ENCODE measurements at places on chromosomes 2 and 18. TPM values are rescaled to one million over a fixed set of nuclear protein-coding genes. Genes with fewer than 3 reads are reported as not detected.

FHOD3 gene
- total RNA-seq = 12.7 TPM

DNA sequence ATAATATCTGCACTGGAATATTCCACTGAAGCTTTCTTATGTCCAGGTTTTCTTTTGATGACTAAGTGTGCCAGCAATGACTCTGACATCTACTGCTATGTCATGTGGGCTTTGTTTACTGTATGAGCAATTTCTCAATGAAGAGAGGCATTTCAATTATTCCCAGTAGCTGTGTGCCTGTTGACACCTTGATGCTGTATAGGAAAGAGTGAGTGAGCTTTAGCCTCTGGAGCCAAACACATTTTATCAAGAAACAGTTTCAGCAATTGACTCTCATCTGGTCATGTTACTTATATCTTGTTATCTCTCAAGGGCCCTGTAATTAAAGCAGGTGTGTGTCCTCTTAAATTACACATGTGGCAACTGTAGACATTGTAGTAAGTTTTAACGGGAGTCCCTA, 493.2 kb upstream of the FANCL start:
- H3K27me3 ChIP-seq = no peaks in the 10 kb centered on the region
- H3K4me1 ChIP-seq = no peaks in the 10 kb centered on the region
- no peak overlapping the region for H3K27ac ChIP-seq
- no peak for DNase-seq

NR4A2 gene
- 8.7 TPM for total RNA-seq

PDCD1 gene
- total RNA-seq = not detected

- H3K27me3 ChIP-seq = no peaks in the 10 kb centered on the region
- no peak overlapping the region for H3K4me3 ChIP-seq
- H3K36me3 ChIP-seq = no peaks in the 10 kb centered on the region
- H3K27ac ChIP-seq = no peak overlapping the region
- H3K4me1 ChIP-seq = no peaks in the 10 kb centered on the region
Observed at GRCh38 chr2:16973586-16974286, 308.1 kb upstream of the CYRIA start.

GRCh38 chr18:10274301-10274700, 180.1 kb upstream of the APCDD1 start:
- H3K4me3 ChIP-seq = no peak overlapping the region
- no peak overlapping the region for H3K27ac ChIP-seq
- DNase-seq = no peak
- no peaks in the 10 kb centered on the region for H3K36me3 ChIP-seq
- no peaks in the 10 kb centered on the region for H3K27me3 ChIP-seq

DNA sequence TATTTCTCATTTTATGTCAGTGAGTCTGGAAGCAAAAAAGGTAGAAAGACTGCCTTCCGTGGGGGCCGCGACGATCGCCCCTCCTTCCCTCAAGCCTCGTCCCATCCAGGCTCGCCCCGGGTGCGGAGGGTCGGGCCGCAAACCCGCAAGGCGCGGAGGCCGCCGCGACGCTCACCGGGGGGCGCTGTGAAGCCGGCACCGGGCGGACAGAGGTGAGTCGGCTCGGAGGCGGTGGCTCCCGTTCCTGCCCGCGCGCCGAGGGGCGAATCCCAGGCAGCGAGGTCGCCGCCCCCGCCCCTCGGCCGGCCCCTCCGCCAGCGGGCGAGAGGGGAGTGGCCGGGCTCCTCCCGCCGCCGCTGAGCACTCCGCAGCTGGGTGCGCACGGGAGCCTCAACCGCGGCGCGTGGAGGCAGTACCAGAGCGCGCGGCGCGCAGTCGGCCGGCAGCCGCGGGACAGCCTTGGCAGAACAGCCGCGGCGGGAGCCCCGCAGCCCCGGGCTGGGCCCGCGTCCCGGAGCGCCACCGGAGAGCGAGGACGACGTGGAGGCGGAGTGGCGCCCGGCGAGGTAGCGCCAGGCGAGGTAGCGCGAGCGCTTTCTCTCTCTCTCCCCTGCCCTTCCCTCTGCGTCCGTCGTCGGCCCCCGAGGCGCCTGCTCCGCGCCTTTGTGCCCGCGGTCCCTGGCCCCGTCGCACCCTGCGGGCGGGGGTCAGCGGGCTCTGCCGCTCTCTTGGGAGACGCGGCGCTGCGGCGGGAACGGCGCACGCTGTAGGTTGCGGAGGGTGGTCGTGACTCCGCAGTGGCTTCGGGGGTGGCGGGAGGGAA, at the start of gene MYO1B:
MYO1B (plus strand) TSS at position 359 of the 823 bp plus-strand sequence. CDS start 31,492 bp downstream, outside the sequence.
- H3K27ac ChIP-seq = peak within 1 kb of the TSS; percentile 85
- H3K4me3 ChIP-seq = peak within 1 kb of the TSS; percentile 83
- DNase-seq = no peak
- H3K27me3 ChIP-seq = no peaks in the 10 kb centered on the region
- no peaks in the 10 kb centered on the region for H3K36me3 ChIP-seq
- H3K4me1 ChIP-seq = peaks cover 17% of the 10 kb centered on the region

GRCh38 chr2:173032032-173032431, 43.6 kb upstream of the MAP3K20 start:
- DNase-seq = no peak
- peaks cover 7% of the 10 kb centered on the region for H3K4me1 ChIP-seq
- no peak overlapping the region for H3K27ac ChIP-seq
- no peaks in the 10 kb centered on the region for H3K36me3 ChIP-seq

GRCh38 chr2:184302506-184302905, 295.8 kb upstream of the ZNF804A start:
- no peak overlapping the region for H3K4me3 ChIP-seq
- H3K27ac ChIP-seq = no peak overlapping the region
- no peaks in the 10 kb centered on the region for H3K36me3 ChIP-seq
- no peaks in the 10 kb centered on the region for H3K27me3 ChIP-seq
- H3K4me1 ChIP-seq = no peaks in the 10 kb centered on the region

DNA sequence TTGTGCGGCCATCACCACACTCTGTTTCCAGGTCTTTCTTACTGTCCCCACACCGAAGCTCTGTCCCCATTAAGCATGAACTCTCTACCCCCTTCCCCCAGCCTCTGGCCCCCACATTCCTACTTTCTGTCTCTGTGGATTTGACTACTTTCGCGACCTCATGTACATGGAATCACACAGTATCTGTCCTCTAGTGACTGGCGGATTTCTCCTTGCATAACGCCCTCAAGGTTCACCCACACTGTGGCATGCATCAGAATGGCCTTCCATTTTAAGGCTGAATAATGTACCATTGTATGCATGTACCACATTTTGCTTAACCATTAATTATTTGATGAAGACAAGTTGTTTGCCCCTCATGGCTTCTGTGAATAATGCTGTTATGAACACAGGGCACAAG, 467.6 kb upstream of the HS6ST1 start:
- DNase-seq = no peak
- no peaks in the 10 kb centered on the region for H3K4me1 ChIP-seq
- H3K27ac ChIP-seq = no peak overlapping the region

LGALSL gene
- total RNA-seq = 35.4 TPM

CASP8 gene
- 15.2 TPM for total RNA-seq

EGR4 gene
- not detected for total RNA-seq

DNA sequence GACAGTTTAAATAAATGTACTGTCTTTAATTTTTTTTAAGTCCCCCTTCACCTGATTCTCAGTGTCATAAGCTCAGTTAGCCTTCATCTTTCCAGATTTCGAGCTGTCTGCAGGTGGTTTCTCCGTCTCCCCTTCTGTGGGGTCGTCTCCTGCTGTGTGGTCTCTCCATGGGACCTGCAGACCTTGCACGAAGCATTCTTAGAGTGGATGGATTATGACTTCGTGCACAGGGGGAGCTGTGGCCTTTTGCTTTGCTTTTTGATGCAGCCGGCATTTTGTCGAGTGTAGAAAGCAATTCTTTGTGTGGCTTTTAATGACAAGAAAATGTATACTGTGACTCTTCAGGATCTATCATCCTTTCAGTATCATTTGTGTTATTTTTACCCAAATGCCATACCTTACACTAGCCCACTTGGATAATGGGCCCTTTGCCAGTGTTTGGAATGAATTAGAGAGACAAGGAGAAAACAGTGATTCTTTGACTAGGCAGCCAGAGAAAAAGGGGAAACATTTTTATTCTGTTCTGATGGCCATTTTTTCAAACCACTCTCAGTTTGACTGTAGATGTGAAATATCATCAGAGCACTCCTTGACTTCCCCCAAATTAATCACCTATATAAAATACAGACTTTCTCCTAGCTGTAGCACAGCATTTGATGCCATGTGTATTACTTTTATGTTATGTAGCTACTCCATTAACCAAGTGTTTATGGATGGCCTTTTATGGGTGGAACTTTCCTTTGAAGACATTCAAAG, 54.3 kb downstream of the ITGA6 start:
- H3K27ac ChIP-seq = no peak overlapping the region
- H3K36me3 ChIP-seq = peaks cover 5% of the 10 kb centered on the region
- no peak for DNase-seq
- no peak overlapping the region for H3K4me3 ChIP-seq
- H3K4me1 ChIP-seq = no peaks in the 10 kb centered on the region

AMER3 gene
- not detected for total RNA-seq

DNA sequence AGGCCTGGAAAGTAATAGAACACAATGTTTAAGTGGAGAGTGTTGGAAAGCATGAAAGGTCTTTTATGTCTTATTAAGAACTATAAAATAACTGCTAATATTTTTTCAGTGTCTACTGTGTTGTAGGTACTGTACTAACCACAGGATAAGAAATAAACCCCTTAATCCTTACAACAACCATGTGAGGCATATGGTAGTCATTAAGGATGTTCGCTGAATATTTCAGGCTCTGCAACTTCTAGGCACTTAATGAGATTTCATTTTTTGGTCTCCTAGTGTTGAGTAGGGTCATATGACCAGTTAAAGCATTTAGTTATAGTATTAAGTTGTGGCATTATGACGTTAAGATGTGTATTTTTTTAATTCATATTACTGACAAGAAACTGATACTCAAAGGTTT, 346.6 kb upstream of the KCNH7 start:
- H3K27me3 ChIP-seq = no peaks in the 10 kb centered on the region
- H3K4me3 ChIP-seq = no peak overlapping the region
- no peaks in the 10 kb centered on the region for H3K36me3 ChIP-seq
- no peak overlapping the region for H3K27ac ChIP-seq
- H3K4me1 ChIP-seq = no peaks in the 10 kb centered on the region

KDSR gene
- 208 TPM for total RNA-seq

SCN3A gene
- total RNA-seq = 1.4 TPM

- no peak for DNase-seq
- H3K4me1 ChIP-seq = no peaks in the 10 kb centered on the region
- H3K4me3 ChIP-seq = no peak overlapping the region
Observed at GRCh38 chr2:175877845-175878544, 124.1 kb downstream of the LNPK start.

All from ascending aorta (tissue), 2 donors.